Fibroblast of lung (primary cell): ENCODE measurements at places on chromosomes 11 and 22. TPM values are rescaled to one million over a fixed set of nuclear protein-coding genes. Genes with fewer than 3 reads are reported as not detected.

DNA sequence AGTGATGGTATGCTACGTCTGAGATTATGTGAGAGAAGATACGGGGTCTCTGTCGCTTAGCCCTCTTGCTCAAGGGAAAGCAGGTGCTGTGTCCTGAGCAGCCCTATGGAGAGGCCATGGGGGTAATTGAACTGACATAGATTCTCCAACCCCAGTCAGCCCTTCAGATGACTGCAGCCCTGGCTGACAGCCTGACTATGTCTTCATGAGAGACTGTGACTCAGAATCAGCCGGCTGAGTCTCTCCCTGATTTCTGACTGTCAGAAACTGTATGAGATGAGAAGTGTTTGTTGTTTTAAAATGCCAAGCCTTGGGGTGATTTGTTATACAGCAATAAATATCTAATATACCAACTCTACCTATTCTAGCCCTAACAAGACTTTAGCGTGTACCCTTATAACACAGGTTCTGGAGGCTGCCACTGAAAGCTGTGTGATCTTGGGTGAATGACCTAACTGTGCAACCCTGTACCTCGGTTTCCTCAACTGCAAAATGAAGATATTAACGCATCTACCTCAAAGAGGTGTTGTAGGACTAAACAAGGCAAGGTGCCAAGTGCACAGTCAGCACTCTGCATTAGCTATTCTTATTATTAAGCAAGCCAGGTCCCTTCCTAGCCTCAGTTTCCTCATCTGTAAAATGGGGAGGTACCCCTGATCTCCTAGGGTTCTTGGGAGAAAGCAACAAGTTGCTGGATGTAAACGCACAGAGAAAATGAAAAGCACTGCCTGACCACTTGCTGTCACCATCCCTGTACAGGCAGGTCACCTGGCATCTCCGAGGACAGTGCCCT is 24.9 kb downstream of the SLC43A1 start:
- H3K27me3 ChIP-seq = no peaks in the 10 kb centered on the region
- peak; percentile 48 for DNase-seq
- no peak overlapping the region for H3K4me3 ChIP-seq
- H3K36me3 ChIP-seq = no peaks in the 10 kb centered on the region
- no peak overlapping the region for H3K27ac ChIP-seq
- H3K4me1 ChIP-seq = no peaks in the 10 kb centered on the region

GRCh38 chr11:8097468-8097867 is 16.5 kb downstream of the TUB start:
- DNase-seq = no peak
- no peak overlapping the region for H3K4me3 ChIP-seq
- H3K4me1 ChIP-seq = peaks cover 6% of the 10 kb centered on the region
- peaks cover 3% of the 10 kb centered on the region for H3K36me3 ChIP-seq
- H3K27ac ChIP-seq = no peak overlapping the region
- no peaks in the 10 kb centered on the region for H3K27me3 ChIP-seq

GRCh38 chr22:33563220-33563964 is 356.9 kb downstream of the LARGE1 start:
- no peak overlapping the region for H3K4me3 ChIP-seq
- H3K4me1 ChIP-seq = no peaks in the 10 kb centered on the region
- H3K36me3 ChIP-seq = no peaks in the 10 kb centered on the region
- DNase-seq = no peak

- H3K36me3 ChIP-seq = no peaks in the 10 kb centered on the region
- DNase-seq = no peak
- no peaks in the 10 kb centered on the region for H3K4me1 ChIP-seq
- H3K27ac ChIP-seq = no peak overlapping the region
Observed at GRCh38 chr11:120882175-120882574, 141.7 kb upstream of the TBCEL start.

GRCh38 chr22:38085501-38085900 is 1.5 kb upstream of the SLC16A8 start:
- no peaks in the 10 kb centered on the region for H3K36me3 ChIP-seq
- no peak overlapping the region for H3K27ac ChIP-seq
- H3K4me3 ChIP-seq = no peak overlapping the region
- peaks cover 4% of the 10 kb centered on the region for H3K27me3 ChIP-seq
- no peak for DNase-seq

- H3K4me1 ChIP-seq = no peaks in the 10 kb centered on the region
- no peak overlapping the region for H3K4me3 ChIP-seq
- H3K27ac ChIP-seq = no peak overlapping the region
- H3K27me3 ChIP-seq = no peaks in the 10 kb centered on the region
- no peaks in the 10 kb centered on the region for H3K36me3 ChIP-seq
Observed at GRCh38 chr11:9947231-9947864, 283.5 kb downstream of the SWAP70 start.

DNA sequence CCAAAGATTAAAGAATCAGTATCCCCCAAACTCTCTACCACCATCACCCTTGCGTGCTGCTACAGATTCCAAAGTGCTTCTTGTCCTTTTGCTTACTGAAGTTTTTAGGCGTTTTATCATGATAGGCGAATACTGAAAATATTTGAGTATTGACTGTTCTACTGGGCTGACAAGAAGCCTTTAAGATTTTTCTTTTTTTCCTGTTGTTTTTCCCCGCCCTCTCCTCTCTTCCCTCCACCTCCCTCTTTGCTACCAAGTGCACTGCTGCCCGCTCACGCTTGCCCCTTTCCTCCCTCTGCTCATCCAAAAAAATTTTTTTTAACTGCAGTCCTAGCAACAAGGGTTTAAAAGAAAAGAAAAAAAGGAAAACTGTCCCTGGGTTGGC is 679 bp downstream of the SPCS2 start:
- H3K4me1 ChIP-seq = peaks cover 3% of the 10 kb centered on the region
- DNase-seq = no peak
- H3K27ac ChIP-seq = peak overlapping the region; percentile 95
- H3K4me3 ChIP-seq = peak overlapping the region; percentile 99

DNA sequence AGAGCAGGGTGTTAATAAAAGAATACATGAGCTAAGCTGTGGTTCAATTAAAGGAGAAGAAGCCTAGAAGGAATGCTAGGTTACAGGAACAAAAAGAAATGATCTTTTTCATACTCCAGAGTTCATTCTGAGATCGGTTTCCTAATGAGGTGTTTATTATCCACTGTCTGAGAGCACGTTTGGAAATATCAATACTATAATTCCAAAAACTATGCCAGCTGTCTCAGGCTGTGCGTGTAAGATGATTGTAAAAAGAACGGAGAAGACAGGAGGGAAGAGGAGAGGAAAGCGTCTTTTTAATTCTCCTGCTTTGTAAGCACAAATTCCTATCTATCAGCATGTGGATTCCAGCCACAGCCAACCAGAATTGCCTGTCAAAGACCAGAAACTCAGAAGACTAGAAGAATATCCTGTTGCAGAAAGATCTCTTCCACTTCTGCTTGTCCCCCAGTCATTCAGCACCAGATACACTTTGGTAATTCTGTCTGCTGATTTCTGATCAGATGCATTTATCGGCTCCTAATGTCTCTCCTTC is 25.7 kb downstream of the APOL5 start:
- DNase-seq = peak; percentile 33
- H3K36me3 ChIP-seq = peaks cover 10% of the 10 kb centered on the region

GRCh38 chr11:128531588-128531987 is 55.8 kb downstream of the ETS1 start:
- no peak for DNase-seq
- H3K4me3 ChIP-seq = no peak overlapping the region
- no peaks in the 10 kb centered on the region for H3K36me3 ChIP-seq
- H3K27ac ChIP-seq = no peak overlapping the region

- DNase-seq = no peak
- no peaks in the 10 kb centered on the region for H3K4me1 ChIP-seq
- no peak overlapping the region for H3K4me3 ChIP-seq
- H3K27ac ChIP-seq = no peak overlapping the region
- no peaks in the 10 kb centered on the region for H3K27me3 ChIP-seq
Observed at GRCh38 chr11:7559398-7560283, 45.8 kb downstream of the PPFIBP2 start.

DMC1 gene
- polyA plus RNA-seq = 0.54 and 5.9 TPM in 2 replicates

CCDC73 gene
- not detected in 2 replicates for polyA plus RNA-seq

GLYAT gene
- polyA plus RNA-seq = not detected in 2 replicates

OR5D18 gene
- not detected in 2 replicates for polyA plus RNA-seq
